ENCODE measurements at places on chromosomes 7 and 10.

DNA sequence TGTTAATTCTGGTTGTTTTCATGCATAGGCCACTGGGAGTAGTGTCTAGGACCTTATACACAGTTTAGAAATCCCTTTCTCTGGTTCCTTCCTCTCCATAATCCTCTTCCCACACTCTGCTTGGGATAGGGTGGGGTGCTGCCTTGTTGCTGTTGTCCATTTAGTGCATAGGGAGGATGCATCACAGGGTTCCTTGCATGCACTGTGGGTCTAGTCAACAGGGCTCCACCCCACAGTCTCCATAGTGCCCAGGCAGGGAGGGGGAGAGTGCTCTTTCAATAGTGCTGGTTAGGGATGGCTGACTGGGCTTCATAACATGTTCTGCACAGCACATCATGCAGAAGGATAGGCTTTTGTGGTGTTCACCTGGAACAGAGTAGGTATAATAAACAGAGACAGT lies 81.1 kb downstream of the ARHGAP12 start:
- no peak for DNase-seq

GRCh38 chr7:41880107-41880506 lies 177.2 kb upstream of the INHBA start:
- DNase-seq: no peak

DNA sequence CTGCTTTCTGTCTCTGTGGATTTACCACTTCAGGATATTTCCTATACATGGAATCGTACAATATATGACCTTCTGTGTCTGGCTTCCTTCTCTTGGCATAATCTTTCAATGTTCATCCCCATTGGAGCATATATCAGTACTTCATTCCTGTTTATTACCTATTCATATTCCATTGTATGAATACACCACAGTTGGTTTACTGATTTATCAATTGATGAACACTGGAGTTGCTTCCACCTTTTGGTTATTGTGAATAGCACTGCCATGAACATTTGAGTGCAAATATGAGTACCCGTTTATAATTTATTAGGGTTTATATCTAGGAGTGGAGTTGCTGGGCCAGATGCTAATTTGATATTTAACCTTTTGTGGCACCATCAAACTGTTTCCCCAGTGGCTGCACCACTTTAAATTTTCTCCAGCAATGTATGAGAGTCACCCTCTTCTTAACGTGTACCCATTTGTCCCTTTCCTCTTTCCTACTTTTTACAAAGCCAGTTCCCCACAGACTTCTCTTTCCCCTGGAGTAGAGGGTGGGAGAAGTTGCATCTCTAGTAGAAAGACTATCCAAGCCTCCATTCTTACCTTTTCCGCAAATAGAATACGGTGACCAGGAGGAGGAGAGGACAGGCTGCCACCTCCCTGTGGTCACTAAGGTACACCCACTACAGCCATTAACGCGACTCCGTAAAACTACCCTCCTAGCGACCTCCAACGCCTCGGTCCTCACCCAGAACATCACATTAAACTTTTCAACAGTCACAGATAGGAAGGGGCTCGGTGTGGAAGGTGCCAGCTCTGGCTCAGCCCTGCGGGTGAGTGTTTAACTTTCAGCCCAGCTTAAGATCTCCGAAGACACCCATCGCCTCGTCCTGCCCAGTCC lies 25.6 kb downstream of the SCD start:
- no peak for DNase-seq

DNA sequence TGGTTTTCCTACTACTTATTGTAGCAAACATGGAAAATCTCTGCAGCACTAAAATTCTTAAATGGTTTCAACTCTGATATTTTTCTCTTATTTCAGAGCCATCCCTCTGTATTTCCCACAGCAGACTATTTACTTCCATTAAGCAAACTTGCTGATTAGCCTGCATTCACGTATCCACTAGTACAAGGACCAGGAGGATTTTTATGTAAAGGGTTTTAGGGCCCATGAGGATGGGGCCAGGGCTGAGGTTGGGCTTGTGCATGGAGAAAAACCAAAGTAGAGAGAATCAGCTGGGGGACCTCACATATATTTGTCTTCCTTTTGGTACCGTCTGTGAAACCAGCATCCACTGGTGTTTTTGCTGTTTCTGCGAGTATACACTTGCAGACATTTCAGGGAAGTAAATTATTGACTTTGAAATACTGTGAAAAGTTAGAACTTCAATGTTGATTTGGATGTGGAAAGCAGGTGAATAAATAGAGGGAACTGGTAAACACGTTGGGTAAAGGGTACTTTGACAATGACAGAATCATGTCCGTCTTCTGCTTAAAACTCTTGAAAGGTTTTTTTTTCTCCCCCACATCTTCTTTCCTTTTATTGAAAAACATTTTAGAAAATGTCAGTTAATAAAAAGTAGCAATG lies 44.3 kb downstream of the ERLIN1 start:
- DNase-seq: no peak

DNA sequence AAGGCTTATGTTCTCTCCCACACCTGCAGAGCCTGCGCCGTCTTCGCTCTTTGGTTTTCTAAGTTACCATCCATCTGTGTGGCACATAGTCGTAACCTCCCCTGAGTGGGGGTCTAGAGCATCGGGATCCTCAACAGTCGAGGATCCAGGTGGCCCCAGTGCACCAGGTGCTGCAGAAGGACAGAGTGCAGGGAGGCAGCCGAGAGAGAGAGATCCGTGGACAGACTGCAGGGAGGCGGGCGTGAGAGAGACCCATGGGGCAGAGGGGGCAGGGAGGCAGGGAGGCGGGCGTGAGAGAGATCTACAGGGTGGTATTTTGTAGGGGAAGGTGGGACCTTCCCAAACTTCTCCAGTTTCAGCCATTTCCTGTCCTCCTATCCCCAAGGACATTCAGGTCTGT lies 42.3 kb downstream of the PFKP start:
- no peak for DNase-seq

DNA sequence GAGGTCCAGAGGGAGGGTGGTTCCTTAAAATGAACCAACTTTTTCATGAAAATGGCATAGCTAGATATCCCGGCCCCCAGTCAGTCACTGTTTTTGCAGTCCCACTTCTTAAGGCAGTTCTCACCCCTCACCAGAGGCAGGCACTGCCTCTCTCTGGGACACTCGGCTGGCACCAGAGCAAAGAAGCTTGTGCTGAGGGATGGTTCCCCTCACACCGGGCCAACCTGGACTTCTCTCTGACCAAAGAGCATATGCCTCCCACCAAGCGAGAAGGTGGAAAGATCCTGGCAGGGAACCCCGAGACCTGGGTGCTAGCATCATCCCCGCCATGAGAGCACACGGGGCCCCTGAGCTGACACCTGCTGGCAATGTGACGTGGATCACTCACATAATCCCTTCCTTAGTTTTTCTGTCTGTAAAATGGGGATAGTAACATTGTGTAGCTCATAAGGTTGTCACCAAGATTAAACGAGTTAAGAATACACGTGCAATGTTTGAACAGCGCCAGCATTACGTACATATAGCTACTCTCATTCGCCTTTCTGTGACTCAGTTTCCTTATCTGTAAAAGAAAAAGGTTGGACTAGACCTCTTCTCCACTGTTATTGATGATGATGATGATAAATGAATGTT lies 88.5 kb downstream of the PARP12 start:
- no peak for DNase-seq

GRCh38 chr7:78148166-78148894 lies 349.8 kb downstream of the PHTF2 start:
- DNase-seq: no peak

DNA sequence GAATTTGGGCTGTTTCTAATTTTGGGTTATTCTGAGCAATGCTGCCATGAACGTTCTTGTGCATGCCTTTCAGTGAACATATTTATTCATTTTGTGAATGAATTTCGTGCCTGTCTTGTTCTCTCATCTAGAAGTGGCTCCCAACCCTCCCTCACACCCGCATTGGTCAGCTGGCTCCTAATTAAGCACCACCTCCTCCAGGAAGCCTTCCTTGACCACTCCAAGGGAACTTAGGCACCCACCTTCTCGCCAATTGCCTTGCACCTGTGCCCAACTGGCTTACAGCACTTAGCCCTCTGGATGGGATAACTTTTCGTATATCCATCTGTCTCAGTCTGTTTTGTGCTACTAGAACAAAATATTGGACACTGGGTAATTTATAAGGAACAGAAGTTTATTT lies 107.1 kb downstream of the MYL10 start:
- DNase-seq: no peak

DNA sequence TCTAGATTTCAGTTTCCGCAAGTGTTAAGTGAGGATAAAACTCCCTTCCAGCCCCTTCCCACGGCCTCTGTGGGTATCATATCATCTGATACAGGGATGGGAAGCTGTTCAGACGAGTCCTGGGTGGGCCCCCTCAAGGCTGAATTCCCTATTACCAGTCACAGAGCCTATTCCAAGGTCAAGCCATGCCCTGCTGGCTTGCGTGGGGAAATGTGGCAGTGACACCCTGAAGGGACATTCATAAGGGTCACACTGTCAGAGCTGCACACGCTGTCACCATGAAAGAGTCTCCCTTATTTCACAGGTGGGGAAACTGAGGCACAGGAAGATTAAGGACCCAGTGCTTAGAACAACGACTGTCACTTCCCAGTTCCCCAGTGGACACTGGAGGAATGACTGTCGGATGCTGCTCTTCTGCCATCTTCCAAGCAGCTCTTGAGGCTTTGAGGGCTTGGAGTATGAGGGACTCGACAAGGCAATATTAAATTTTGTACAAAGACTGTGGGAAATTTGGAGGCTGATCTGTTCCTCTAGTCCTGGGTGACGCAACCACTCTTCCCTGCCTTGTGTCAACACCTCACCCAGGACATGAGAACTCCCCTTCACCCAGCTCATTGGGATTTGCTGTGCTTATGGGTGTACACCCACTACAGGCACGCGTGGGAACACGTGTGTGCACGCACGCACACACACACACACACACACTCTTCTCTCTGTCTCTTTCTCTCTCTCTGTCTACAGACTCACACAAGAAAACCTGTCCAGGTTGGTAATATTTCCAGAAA lies 386.0 kb downstream of the RPS24 start:
- DNase-seq: no peak

GRCh38 chr10:18689498-18689897 lies 30.3 kb downstream of the ARL5B start:
- no peak for DNase-seq

DNA sequence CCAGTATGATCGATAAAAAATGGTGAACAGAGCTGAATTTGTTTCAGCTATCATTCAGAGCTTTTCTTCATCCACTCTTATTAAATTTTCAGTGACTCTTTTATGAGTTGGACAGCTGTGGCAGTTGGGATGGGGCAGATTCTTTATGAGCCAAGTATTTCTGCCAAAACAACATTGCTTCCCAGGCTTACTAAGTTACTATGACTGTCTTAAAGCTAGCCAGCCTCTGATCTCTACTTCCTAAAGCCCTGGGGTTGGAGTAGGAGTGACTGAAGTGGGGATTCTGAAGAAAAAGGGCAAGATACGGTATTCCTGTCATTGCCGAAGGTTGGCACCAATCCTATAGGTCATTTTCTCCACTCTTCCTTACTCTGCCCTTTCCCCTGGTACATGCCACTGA lies 12.7 kb downstream of the RPP30 start:
- no peak for DNase-seq

- no peak for DNase-seq
Observed at GRCh38 chr10:125146791-125147579, 13.4 kb downstream of the CTBP2 start.

- DNase-seq: no peak
Observed at GRCh38 chr10:53005612-53006345, 233.2 kb upstream of the MBL2 start.

- no peak for DNase-seq
Observed at GRCh38 chr10:93218386-93218785, 144.7 kb downstream of the CYP26A1 start.

DNA sequence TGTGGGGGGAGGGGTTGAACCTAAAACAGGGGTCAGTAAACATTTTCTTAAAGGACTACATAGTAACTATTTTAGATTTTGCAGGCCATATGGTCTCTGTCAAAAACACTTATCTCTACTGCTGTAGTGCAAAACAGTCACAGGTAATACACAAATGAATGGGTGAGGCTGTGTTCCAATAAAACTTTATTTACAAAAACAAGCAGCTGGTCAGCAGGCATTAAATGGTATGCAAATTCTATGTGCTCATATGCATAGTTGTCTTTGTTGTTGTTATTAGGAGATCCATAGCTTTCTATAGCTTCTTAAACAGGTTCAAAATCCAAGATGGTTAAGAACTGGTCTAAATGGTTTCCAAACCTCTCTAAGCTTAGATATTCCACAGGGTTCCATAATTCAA lies 302.6 kb downstream of the RNLS start:
- DNase-seq: no peak

DNA sequence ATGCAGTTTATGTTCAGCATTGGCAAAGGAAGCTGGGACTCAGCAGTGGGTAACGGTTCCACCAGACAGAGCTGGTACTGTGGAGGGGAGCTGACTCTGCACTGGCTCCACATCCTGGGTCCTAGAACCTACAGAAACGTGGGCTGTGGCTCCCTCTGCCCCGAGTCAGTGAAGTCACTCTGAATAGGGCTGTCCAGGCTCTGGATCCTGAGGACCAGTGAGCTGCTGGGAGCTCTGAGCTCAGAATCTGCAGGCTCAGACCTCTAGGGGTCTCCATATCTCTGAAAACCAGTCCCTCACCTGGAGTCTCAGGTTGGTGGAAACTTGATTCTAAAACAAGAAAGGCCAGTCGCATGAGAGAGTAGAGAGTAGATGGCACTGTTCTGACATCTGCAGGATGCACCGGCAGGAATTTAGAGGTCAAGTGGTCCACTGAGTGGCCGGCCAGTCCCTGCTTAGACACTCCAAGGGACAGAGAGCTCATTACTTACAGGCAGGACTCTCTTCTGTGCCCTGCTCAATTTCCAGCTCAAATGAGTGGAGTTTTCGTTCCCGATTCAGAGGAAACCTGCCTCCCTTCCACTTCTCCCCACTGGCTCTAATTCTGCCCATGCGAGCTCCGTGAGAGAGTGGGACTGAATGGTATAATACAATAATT lies 18.6 kb downstream of the NPFFR1 start:
- no peak for DNase-seq

DNA sequence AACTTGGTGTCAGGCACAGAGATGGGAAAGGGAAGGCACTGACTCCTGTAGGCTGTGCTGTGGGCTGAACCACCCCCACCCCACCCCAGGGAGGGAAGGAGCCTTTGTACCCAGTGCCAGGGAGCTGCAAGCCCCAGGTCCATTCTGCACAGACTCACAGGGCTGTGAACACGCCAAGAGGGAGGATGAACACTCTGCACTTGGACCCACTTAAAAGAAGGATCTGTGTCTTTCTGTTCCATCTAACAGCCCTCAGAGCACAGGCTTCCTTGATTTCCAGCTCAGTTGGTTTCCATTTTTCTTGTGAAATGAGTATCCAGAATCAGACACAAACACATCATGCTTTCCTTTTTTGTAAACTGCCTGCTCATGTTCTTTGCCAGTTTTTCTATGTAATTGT lies 84.9 kb downstream of the GRB10 start:
- no peak for DNase-seq

- DNase-seq: no peak
Observed at GRCh38 chr10:131869344-131869743, 31.5 kb upstream of the PPP2R2D start.

DNA sequence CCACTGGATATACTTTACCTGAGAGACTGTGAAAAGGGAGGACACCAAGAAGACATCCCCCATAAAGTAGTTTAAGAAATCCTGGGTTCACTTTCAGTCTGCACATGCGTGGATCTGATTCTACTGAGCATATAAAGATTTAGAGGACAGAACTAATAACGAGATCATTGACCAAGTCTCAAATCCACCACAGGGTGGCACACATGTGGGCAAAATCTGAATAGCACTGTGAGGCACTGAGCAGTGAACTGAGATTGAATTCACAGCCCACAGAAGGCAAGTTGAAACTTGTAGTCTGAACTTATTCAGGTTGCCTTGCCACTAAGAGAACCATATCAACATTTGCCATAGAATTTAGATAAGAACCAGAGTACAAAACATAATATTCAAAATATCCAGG lies 818.6 kb downstream of the GRID1 start:
- no peak for DNase-seq
